ENCODE measurements at places on chromosomes 7 and 10.

DNA sequence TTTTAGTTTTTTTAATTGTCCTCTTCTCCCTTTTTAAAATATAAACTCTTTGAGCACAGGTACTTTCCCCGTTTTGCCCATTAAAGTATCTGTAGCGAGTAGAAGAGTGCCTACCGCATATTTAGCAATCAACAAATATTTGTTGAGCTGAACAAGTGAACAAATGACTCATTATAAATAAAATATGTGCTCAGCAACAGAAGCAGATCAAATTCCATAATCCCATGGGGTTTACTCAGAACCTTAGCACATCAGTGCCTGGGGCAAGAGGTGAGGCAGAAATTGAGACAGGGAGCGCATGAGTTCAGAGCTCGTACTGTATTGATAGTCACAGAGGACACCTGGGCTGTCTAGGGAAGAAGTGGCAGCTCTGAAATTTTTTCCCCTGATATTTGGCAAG lies 161.0 kb downstream of the SEM1 start:
- no peak for DNase-seq

GRCh38 chr7:158589653-158590052 lies 2.0 kb upstream of the PTPRN2 start:
- no peak for DNase-seq

DNA sequence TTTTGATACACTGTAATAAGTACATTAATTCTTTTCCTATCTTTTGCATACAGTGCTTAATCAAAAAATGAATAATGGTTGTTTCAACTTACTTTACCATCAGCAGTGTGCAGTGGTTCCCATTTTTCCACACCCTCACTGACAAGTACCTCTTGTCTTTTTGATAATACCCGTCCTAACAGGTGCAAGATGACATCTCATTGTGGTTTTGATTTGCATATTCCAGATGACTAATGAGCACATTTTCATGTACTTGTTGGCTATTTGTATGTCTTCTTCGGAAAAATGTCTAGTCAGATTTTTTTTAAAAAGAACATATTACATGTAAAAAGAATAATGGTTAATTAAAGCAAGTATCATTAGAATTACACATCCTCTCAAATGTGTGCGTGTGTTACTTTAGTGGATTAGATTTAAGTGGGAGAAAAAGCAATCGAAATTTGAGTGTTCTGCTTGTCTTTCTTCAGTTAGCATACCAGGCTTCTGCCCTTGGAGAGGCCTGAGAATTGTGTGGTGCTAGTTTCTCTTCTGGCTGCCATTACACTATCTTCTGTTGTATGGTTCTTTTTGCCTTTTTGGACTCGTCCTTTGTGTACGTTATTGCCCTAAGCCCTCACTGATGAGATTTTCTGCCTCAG lies 291.2 kb downstream of the AUTS2 start:
- no peak for DNase-seq

DNA sequence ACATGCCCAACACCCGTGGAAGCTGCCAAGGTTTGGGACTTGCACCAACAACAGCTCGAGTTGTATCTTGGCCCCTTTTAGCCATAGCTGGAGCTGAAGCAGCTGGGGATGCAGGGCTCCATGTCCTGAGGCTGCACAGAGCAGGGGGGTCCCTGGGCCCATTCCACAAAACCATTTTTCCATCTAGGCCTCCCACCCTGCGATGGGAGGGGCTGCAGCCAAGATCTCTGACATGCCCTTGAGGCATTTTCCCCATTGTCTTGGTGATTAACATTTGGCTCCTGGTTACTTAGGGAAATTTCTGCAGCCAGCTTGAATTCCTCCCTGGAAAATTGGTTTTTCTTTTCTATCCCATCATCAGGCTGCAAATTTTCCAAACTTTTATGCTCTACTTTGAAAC lies 637.8 kb upstream of the VSTM2A start:
- DNase-seq = no peak

DNA sequence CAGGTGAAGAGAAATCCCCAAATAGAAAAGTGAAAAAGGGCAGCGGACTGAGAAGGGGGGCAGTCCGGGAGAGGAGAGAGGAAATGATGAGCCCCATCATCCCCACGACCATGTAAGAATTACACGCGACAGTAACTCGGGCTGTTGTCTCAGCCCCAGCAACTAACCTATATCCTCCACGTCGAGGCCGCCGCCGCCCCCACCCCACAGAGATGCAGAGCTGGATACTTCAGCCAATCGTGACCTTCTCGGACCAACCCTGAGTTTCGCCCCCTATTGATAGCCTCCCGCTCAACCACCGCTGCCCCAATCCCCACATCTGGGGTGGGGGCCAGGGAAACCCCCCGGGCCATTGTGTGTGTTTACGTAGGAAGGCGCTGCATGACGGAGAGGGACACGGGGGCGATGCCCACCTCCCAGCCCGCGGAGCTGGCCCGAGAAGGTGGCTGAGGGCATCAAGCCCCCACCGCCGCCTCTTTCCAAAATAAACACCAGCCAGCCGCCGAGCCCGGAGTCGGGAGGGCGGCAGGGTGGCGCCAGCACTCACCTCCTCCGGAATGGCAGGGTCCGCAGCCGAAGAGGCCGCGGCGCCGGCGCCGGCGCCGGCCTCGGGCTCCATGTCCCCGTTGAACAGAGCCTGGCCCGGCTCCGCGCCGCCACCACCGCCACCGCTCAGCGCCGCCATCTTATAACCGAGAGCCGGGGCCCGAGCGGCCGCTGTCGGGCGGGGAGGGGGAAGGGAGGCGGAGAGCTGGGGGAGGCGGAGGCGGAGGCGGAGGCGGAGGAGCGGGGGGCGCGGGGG lies 509 bp downstream of the BRAF start:
- DNase-seq = peak; percentile 93

DNA sequence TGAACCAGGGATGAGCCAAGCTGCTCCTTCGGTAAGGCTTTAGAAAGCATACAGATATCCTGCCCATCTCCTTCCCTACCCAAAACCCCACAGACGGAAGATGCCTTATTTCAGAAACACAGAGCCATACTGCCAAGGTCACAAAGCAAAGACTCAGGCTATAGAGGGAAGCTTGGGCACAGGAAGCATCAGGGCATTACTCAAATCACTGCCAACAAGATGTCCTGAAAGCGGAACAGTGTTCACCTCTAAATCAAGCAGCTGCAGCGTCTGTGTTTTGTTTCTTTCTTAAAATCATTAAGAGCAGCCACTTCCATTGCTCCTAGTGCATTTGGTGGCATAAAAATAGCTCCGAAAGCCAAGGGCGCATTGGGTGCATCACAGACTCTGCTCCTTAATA lies 307.3 kb downstream of the SORCS1 start:
- DNase-seq = no peak

DNA sequence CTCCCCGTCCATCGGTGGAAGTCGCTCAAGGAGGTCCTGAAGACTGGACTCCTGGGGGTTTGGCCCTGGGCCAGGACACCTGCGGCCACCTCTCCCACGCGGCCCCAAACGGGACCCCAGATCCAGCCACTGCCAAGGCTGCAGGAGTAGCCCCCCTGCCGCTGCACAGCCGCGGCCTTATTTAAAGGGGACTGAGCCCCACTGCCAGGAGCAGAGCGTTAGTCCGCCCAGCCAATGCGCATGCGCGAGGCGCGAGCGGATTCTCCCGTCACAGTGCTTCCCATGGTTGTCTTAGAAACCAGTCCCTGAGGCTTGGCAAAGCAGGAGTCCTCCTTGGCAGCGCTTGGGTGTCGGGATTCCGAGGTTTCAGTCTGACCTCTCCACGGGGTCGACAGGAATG lies 320.0 kb downstream of the ZNF716 start:
- DNase-seq = no peak

DNA sequence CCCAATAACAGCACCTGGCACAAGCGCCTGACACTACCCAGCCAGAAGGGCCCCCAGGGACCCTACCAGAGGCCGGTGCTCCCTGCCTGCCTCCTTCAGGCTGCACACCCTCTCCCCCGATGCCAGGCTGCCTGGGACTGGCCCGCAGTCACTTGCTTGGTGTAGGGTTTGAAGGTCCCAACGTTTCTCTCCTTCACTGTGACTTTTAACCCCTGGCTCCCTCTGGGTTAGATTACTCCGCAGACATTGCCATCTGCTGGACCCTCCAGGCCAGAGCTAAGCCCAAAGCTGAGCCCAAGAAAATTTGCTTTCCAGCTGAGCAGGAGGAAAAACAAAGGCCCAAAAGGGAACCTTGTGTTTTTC lies 6.9 kb downstream of the CDHR1 start:
- DNase-seq = no peak

DNA sequence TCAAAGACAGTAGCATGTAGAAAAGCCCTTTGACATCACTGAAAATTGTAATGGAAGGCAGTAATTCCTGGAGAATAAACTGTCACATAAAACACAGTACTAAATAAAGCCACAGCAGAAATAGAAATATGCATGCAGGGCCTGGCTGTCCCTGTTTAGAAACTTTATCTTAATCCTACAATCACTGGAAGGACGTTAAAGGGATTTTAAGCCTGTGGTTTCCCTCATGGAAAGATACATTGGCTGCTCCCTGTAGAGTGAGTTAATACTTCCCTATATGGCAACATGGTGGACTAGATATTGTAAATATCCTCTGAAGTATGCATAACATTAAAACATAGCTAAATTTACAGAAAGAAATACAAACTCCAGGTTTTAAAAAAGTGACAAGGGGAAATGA lies 1334.9 kb upstream of the CELF2 start:
- DNase-seq = no peak

GRCh38 chr10:118957443-118957825 lies 72.1 kb upstream of the NANOS1 start:
- DNase-seq = no peak

GRCh38 chr7:98278408-98278807 lies 3.1 kb upstream of the BRI3 start:
- no peak for DNase-seq

- peak; percentile 51 for DNase-seq
These were observed 15.1 kb upstream of the ZNF273 start for GRCh38 chr7:64887756-64888508.

DNA sequence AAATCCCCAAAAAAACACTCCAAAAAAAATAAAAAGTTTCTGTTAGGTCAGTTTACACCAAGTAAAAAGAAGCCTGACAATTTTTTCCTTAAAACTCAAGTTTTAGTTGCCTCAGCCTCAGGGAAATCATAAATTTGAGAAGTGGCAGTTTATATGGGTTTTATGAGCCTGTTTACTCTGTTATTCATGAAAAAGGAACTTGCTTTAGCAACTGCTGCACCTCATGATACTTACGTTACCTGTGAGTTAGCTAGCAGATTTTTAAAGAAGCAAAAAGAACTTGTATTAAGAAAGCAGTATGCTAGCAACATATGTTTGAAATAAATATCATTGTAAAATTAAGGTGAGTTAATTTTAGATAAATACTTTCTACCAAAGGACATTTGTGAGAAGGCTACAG lies 1264.5 kb upstream of the PHF14 start:
- DNase-seq = no peak

All from CD4-positive, alpha-beta T cell treated with Interleukin-17A for 1 hour (primary cell).